ENCODE measurements at places on chromosomes 5 and 9. TPM values are rescaled to one million over a fixed set of nuclear protein-coding genes. Genes with fewer than 3 reads are reported as not detected.

The KIF27 gene
- total RNA-seq: 2.8 TPM

The CREB3 gene
- total RNA-seq: 66.7 TPM

The PGM5 gene
- 44.2 TPM for total RNA-seq

The FLT4 gene
- total RNA-seq: not detected

The COL5A1 gene
- 82.4 TPM for total RNA-seq
